ENCODE measurements at places on chromosomes 2 and 18.

DNA sequence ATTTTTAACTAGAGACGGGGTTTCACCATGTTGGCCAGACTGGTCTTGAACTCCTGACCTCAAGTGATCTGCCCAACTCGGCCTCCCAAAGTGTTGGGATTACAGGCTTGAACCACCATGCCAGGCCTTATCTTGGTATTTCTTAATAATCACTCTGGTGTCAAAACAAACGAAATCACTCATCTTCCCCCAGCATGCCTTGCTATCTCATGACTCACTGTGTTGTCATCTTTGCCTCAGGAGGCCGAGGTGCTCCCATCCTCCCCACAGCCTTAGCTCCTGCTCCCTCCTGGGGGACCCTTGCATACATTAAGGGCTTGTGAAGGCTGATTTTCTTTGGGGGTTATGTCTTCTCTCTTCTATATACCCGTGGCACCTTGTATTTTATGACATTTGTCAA lies 250.1 kb upstream of the DPP10 start:
- DNase-seq, result no peak

DNA sequence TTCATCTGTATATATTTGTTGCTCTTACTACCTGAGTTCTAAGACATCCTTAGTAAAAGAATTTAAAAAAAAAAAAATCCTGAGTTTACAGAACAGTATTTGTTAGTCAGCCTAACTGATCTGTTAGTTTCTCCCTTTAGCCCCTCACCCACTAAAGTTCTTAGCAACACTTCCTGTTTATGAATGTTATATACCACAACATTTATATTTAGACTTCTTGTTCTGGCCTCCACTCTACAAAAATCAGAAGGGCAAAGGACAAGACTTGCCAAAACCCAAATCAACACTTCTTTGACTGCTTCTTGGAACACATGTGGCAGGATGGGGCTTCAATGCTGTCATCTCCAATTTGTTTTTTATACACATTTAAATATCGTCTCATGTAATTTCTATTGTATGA lies 71.1 kb downstream of the MGAT5 start:
- no peak for DNase-seq

DNA sequence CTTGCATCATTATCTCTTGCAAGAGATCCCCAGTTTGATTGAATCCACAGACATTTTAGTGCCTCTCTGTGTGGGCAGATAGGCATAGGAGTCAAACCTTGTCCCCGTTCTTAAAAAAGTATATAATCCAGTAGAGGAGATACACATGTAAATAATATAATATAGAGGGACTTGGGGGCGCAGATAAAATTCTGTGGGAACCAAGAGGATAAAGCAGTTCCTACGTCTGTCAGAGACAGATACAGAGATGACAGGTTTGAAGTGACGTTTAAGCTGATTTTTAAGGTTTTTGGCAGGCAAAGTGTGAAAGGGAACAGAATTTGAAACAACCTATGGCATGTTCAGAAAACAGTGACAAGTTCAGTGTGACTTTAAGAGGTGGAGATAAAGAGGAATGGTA lies 63.1 kb downstream of the CAB39 start:
- no peak for DNase-seq

GRCh38 chr2:15982285-15983044 lies 42.1 kb downstream of the MYCN start:
- no peak for DNase-seq

DNA sequence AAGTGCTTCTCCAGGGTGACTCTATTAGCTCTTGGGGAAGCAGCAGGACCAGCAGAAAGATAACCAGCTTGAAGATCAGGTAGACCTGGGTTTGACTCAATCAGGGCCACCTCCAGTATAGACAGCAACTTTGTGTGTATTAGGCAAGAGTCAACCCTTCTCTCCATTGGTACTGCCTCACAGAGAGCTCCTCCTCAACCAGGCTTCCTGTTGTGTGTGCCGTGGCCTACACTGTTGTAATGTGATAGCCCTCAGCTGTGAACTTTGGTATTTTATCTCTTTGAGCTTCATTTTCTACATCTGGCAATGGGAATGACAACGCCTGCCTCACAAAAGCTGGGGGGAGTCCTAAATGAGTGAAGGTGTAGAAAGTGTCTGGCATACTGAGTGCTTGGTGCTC lies 17.0 kb upstream of the MAP3K20 start:
- DNase-seq, result no peak

DNA sequence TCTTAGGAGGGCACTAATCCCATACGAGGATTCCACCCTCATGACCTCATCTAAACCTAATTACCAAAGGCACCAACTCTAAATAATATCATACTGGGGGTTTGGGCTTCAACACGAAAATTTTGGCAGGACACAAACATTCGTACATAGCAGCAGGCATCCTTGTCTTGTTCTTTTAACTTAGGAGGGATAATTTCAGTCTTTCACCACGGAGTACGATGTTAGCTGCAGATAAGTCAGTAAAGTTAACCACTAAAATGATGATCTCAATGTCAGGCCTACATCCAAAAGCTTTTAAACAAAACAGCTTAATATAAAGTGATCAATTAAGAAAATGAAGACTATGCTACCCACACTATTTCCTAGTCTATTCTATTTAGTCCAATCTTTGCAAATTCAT lies 74.9 kb downstream of the ID2 start:
- DNase-seq, result no peak

DNA sequence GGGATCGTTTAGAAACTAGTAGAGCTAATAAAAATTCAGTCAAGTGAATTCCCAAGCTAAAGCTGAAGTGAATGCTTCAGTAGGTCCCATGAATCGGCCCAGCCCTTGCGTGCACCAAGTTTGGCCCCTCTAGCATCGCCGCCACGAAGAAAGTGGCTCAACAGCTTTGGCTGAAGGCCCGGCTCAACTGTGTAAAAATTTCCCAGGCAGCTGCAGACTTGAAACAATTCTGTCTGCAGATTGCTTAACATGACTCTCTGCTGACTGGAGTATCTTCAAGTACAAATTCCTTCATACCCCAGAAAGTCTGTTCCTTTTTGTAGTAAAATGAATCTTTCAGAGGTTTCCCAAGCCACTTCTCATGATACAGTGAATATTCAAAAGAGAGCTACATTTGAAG lies 32.7 kb downstream of the ALMS1 start:
- DNase-seq, result no peak

DNA sequence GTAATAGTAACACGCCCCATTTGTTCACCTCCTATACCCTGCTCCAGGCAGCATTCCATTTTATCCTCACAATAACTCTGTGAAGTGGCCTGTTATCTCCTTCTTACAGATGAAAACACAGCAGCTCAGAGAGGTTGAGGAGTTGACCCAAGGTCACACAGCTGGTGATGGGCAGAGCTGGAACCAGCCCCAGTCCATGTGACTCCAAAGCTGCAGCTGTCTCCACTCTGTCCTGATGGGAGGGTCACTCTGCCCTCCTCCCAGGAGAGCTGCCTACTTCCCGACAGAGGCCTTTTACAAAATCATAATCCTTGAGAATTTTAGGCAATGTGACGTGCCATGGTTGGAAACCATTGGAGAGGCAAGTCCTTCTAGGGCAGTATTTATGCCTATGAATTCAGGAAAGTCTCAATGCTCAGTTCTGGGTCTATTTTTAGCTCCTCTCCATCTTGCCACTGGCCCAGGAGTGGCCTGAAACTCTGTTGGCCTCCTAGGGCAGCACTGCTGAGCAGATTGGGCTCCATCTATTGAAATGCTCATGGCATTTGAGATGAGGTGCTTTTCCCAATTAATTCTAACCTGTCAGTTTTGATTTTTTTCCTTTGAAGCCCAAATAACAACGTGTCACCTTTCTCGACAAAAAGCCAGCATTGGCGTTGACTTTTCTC lies 162.0 kb upstream of the MSH6 start:
- DNase-seq, result no peak

GRCh38 chr2:84676295-84676694 lies 160.0 kb downstream of the DNAH6 start:
- DNase-seq, result no peak

DNA sequence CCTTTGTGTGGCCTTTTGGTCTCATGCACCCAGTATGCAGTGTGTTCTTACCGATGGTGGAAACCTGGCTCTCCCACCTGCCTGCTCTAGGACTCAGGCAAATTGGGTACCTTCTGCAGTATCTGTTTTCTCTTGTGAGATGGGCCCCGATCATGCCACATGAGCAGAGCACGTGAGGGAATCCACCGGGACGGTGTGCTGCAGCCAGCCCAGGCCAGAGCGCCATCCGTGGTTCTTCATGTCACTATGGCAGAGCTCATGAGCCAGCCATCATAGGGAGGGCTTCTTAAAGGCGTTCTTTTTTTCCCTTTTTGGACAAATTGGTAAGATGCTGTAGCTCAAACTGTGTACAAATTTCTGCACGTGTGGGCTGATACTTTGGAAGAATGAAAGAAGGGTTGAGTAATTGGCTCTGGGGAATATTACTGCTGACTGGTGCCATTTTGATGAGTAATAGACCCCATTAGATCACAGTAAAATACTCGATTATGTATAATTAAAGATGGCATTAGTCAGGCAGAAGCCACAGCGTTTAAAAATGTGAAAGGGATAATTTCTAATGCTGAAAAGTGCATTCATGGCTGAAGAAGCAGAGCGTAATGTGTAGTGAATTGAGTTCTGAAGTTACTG lies 19.2 kb downstream of the SH3RF3 start:
- no peak for DNase-seq

DNA sequence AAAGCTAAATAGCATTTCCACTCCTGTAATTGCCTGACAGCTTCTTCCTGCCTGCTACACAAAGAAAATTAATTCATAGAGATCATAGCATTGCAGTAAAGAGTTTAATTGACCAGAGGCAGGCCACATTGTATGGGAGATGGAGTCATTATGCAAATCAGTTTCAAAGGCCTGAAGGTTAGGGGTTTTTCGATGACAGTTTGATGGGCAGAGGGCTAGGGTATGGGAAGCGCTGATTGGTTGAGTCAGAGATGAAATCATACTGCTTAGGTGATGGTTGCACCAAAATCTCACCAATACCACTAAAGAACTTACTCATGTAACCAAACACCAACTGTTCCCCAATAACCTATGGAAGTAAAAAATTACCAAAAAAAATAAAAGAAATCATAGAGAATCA lies 599.0 kb downstream of the NUP35 start:
- no peak for DNase-seq

- DNase-seq, result no peak
These were observed 44.5 kb upstream of the EGR4 start for GRCh38 chr2:73337828-73338227.

GRCh38 chr2:38245114-38245641 lies 131.9 kb downstream of the ATL2 start:
- no peak for DNase-seq

DNA sequence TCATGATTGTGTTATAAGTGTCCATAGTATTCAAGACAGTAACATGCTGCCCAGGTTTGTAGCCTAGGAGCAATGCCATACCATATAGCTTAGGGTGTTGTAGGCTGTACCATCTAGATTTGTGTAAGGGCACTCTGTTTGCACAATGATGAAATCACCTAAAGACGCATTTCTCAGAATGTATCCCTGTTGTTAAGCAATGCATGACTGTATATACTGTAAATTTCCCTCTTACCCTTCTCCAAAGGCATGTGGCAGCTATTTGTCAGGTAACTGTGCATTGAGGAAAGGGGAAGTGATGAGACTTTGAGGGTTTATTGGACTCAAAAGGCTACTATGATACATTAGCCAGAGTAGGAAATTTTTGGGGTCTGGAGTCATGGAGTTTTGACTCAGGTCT lies 180.8 kb downstream of the VAPA start:
- DNase-seq, result no peak

DNA sequence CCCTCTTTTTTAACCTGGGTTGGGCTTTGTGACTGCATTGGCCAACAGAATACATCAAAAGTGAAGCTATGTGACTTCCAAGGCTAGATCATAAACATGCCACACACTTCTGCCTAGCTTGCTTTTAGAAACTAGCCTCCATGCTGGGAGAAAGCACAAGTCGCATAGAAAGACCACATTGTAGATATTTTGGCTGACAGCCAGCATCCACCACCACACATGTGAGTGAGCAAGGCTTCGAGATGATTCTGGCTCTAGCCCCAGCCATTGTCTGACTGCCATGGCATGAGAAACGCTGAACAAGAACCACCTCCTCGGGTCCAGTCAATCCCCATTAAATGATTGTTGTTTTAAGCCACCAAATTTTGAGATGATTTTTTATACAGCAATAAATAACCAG lies 66.8 kb upstream of the STPG4 start:
- no peak for DNase-seq

GRCh38 chr2:112864072-112864471 lies 27.5 kb upstream of the IL1B start:
- DNase-seq, result no peak

- DNase-seq, result no peak
These were observed 89.6 kb downstream of the TTC32 start for GRCh38 chr2:19812166-19812565.

DNA sequence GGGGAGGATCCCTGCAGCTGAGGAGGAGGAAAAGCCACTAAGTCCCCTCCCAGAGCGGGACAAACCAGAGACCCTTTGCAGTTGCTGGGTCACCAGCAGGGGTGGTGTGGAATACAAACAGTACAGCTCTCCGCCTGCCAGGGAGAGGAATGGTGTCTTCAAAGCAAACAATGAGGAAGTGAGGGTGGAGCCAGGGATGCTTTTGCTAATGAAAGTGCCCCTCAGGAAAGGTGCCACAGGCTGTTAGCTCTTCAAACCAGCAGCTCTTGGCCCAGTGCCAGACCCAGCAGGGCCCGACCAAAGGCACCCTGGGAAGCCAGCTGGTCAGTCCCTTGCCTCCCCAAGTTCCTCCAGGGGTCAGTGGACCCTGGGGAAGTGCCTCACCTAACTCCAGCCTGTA lies 102.8 kb downstream of the HIBCH start:
- DNase-seq, result peak; percentile 33

DNA sequence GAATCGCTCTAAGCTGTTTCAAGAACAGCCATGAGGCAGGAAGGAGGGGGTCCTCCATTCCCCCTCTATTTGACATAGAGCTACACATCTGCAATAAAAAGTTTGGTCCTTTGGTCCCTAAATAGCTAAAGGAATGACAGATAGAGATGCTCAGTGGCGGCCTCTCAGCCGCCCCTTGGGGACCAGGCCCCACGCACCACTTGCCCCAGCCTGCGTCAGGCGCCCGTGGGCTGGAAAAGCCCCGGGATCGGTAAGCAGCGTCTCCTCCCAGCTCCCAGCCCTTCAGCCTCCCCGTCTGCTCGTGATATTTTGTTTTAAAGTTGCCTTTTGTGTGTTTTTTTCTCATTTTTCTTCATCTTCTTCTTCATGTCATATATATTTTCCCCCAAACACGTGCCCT lies 321.0 kb downstream of the CELF4 start:
- DNase-seq, result no peak

- DNase-seq, result peak; percentile 3
These were observed 185.9 kb upstream of the CCDC150 start for GRCh38 chr2:196453613-196454047.

GRCh38 chr18:62788111-62788510 lies 72.8 kb downstream of the PHLPP1 start:
- no peak for DNase-seq

GRCh38 chr2:70328921-70329561 lies 27.2 kb upstream of the FAM136A start:
- no peak for DNase-seq

GRCh38 chr2:16584084-16584483 lies 81.5 kb downstream of the CYRIA start:
- DNase-seq, result no peak

- peak; percentile 57 for DNase-seq
These were observed 126.0 kb downstream of the OSBPL1A start for GRCh38 chr18:24271381-24272228.

GRCh38 chr2:130796290-130796689 lies 40.4 kb upstream of the ARHGEF4 start:
- DNase-seq, result no peak

GRCh38 chr18:6039055-6039454 lies 143.7 kb upstream of the TMEM200C start:
- DNase-seq, result no peak

GRCh38 chr2:221848286-221848685 lies 276.2 kb upstream of the EPHA4 start:
- no peak for DNase-seq

All from NCI-H1092 (cell line).